NCI-H774 (cell line): ENCODE measurements at places on chromosomes 1 and 21.
A peak's percentile ranks its signal among the peaks of the same experiment; 100 is the strongest.

DNA sequence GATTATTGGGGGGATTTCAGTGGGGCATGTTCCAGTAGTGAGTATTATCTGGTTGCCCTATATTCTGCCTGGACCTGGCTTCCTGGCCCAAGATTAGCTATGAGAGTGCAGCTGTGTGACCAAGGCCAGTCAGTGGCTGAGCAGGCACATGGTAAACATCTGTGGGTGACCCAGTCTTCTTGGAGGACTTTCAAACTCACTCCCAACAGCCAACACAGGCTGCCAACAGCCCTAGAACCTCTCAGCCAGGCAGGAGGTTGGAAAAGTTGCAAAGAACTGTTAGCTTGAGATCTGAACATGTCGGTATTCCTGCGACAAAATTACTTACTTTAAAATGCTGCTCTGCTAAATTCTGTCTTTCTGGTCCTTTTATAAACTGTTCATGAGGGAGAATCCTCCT, 192.4 kb downstream of the TGFBR3 start:
- no peak for DNase-seq

DNA sequence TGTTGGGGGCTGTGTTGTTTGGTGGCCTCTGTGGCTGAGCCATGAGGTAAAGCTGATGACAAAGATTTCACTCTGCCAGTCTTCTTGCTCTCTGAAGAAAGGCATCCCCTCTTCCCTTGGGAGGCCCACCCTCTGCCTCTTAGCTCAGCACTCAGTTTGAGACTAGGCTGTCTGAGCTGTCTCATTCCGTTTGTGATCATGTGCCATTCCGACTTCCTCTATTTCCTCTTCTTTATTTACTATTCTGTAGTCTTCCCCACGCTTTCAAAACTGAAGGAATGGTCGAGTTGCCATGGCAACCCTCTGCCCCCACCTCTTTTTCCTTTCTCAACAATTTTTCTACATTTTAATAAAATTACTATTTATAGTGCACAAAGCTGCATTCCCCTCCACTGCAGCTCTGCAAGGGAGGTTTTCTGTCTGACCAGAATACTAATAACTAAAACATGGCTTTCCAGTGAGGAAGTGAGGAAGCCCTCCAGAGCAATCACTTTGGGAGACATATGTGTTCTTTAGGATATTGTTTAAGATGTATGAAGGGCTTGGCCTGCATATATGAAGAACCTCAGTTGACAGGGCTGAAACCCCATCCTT, 30.8 kb downstream of the KCNA3 start:
- no peak for DNase-seq

DNA sequence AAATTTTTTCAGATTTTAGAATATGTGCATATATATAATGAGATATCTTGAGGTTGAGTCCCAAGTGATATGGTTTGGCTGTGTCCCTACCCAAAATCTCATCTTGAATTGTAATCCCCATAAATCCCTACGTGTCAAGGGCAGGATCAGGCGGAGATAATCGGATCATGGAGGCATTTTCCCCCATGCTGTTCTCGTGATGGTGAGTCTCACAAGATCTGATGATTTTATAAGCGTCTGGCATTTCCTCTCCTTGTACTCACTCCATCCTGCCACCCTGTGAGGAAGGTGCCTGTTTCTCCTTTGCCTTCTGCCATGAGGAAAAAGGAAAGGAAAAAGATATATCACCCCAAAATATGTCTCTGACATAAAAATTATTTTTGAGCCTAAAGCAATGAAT, 64.6 kb downstream of the TOR3A start:
- DNase-seq, result no peak

GRCh38 chr1:64451440-64451839, 18.5 kb upstream of the CACHD1 start:
- no peak for DNase-seq

DNA sequence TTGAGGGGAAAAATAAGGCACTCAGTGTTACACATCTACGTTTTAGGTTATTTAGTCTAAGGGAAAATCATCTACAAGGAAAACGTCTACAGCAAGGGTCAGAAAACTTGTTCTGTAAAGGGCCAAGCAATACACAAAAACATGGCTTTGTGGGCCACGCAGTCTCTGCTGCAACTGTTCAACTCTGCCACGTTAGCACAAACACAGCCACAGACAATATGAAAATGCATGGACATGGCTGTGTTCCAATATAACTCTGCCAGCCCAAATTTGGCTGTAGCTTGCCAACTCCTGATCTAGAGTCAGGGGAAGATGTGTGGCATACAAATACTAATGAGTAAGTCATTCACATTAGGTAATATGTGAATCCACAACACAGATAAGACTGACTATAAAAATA, 40.7 kb downstream of the COA6 start:
- DNase-seq, result no peak

- DNase-seq, result no peak
Measured at GRCh38 chr1:145972580-145972979, 8.1 kb downstream of the POLR3GL start.

DNA sequence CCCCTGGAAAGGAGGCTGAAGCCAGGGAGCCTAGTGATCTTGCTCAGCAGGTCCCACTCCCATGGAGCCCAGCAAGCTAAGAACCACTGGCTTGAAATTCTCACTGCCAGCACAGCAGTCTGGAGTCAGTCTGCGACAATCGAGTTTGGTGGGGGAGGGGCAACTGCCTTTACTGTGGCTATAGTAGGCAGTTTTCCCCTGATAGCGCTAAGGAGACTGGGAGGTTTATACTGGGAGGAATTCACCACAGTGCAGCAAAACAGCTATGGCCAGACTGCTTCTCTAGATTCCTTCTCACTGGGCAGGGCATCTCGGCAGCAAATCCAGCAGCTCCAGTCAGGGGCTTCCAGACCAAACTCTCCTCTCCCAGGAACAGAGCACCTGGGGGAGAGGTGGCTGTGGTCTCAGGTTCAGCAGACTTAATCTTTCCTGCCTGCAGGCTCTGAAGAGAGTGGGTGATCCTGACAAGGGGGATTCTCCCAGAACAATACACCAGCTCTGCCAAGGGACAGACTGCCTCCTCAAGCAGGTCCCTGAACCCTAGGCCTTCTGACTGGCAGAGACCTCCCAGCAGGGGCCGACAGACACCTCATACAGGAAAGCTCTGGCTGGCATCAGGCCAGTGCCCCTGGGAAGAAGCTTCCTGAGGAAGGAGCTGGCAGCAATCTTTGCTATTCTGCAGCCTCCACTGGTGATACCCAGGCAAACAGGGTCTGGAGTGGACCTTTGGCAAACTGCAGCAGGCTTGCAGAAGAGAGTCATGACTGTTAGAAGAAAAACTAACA, 548.5 kb upstream of the NEGR1 start:
- no peak for DNase-seq

DNA sequence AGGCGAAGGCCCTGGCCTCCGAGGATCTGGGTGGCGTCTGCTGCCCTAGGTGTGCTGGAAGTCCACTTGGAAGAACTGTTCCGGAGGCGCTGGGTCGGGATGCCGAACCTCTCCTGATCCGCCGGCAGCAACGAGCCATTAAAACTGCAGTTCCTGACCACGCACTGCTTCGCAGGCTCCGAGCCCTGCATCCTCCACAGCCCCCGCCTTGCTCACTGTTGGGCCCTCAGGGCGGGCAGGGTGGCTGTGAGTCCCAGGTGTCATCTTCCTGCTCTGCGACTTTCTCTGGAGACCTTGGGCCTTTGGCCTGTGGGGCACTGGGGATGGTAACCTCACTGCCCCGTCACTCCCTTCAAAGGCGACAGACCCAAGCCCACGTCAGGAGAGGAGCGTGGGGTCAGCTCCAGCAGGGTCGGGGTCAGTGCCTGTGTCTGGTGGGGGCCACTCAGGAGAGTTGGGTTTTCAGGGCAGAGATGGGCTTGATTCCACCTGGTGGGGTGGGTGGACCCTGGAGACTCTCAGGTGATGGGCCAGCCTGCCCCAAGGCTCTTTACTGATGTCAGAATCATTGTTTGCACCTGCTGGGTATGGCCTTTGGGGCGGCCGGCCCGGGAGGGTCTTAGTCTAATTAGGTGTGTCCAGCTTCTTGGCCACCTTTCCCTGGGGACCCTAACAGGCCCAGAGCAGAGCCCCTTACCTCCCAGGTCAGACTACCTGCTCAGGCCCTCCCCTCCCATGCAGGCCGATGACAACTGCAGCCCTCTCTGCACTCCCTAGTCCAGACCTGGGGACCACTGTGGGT, 3.1 kb downstream of the PRXL2B start:
- DNase-seq, result no peak

- no peak for DNase-seq
Measured at GRCh38 chr1:107076841-107077240, 20.4 kb downstream of the PRMT6 start.

DNA sequence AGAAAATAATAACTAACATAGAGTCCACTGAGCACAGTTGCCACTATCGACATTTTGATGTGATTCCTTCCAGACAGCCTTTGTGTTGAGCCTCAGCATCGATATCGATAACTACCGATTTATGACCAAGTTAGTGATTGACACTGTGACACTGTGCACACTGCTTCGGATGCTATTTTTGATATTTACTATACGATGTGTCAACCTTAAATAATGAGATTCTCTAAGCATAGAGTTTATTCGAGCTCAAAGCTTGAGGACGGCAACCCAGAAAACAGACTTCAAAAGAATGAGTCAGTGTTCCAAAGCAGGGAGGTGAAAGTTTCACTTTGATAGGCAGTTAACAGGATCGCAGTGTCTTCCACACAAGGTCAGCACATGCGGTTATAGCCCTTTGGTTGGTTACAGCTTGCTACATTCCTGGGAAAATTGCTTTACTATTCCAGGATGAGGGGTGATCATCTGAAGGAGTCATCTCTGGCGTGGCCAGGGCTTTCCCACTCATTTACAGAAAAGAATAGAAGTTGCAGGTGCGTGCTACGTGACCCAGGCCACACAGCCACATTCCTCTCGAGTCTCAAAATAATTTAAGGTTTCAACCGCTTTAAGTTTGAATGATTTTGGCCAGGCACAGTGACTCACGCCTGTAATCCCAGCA, 53.6 kb upstream of the EFHD2 start:
- DNase-seq, result no peak

DNA sequence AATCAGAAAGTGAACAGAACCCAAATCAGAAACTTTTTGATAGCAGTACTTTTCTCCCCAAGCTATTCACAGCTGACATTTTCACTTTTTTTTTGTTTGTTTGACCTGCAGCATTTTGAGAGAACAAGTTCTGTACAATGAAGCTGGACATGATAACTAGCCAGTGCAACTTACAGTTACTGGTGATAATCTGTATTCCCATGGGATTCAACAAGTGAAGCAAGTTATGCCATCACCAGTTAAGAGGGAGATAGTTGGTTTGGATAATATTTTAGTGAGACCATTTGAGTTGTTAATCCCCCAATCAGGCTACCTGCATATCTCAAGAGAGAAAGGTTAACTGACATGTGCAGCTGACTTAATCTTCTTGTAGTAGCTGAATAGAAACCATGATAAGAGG, 18.1 kb downstream of the SON start:
- no peak for DNase-seq

DNA sequence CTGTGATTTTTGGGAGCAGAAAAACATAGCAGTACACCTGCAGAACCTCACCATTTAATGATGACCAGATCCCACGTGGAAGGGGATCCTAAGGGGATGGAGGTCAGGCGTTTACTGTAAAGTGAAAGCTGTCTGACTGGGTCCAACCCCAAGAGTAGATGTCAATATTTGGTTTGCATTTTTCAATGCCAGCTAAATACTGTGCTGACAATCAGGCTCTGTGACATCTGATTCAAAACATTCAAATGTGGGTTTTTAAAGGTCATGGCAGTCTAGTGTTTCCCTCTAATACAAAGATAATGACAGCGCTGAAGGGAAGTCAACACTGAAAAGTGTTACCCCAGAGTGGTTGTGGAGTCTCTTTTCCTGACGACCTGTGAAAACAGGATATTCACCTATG, 68.1 kb downstream of the SPAG17 start:
- peak; percentile 81 for DNase-seq
